Retinal pigment epithelial cell (primary cell): ENCODE measurements at places on chromosomes 11 and 22.

GRCh38 chr11:118914178-118914918 lies 11.4 kb downstream of the BCL9L start:
- DNase-seq = no peak

- DNase-seq = no peak
Observed at GRCh38 chr11:107547961-107548360, 17.6 kb downstream of the ALKBH8 start.

DNA sequence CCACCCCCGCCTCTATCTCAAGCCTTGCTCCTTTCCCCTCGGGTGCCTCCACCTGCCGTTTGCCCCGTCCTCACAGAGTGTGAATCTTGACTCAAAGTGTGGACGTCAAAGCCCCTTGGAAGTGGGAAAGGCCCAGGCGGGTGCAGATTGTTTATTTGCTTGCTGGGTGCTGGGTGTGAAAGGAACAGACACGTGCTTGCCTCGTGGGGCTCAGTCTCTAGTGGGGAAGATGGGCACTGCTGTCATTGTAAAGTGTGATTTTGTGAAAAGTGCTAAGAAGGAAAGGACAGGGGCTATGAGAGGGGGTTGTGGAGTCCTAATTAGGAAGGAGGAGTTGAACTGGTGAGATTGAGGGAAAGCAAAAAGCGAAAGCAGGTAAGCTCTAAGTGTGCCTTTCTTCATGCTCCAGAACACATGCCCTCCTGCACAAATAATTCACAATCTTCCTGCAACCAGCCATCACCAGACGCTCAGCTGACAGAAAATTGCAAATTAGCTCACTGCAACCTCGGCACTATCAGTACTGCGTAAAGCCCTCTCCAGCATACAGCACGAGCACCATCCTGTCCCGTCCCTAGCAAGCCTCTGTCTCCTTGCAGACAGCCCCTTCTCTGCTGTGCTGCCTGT lies 9.7 kb upstream of the GCAT start:
- DNase-seq = no peak

GRCh38 chr11:104443387-104443786 lies 279.4 kb upstream of the PDGFD start:
- no peak for DNase-seq

- DNase-seq = no peak
Observed at GRCh38 chr11:121488170-121488569, 35.4 kb upstream of the SORL1-AS1 start.

DNA sequence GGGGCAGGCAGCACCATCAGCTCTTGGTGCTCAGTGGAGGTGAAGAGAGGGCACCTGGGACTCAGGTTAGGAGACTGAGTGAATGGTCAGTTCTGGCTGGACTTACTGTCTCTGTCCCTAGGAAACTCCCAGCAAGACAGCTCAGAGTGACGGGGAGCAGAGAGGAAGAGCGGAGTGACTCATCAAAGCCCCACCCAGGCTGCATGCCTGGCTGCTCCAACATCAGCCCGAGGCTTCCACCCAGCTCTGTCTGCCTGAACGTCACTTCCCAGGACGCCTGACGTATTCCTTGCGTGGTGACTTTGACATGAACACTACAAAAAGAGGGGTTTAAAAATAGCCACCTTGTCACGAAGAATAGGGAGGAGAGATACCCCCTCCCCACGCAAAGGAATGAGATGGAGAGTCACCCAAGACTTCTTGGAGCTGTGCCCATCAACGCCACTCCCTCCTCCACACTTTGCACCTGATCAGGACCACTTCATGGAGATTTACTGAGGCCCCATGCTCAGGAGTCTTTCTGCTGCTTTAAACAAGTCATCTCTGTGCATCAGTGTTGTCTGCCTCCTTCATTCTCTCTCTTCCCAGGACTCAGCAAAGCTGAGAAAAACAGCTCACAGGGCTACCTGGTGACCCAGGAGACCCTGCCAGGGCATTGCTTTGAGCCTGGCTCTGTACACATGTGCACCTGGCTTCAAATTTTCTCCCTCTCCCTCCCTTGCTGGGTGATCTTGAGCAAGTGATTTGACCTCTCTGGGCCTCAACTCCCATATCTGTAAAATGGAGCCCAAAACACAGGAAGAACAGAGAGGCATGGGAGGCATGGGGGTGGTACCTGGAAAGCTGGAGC lies 83.1 kb downstream of the MN1 start:
- peak; percentile 69 for DNase-seq

- no peak for DNase-seq
Observed at GRCh38 chr11:102220728-102221467, 96.4 kb upstream of the BIRC3 start.

- DNase-seq = peak; percentile 15
Observed at GRCh38 chr11:75204685-75205563, 35.6 kb upstream of the TPBGL start.

DNA sequence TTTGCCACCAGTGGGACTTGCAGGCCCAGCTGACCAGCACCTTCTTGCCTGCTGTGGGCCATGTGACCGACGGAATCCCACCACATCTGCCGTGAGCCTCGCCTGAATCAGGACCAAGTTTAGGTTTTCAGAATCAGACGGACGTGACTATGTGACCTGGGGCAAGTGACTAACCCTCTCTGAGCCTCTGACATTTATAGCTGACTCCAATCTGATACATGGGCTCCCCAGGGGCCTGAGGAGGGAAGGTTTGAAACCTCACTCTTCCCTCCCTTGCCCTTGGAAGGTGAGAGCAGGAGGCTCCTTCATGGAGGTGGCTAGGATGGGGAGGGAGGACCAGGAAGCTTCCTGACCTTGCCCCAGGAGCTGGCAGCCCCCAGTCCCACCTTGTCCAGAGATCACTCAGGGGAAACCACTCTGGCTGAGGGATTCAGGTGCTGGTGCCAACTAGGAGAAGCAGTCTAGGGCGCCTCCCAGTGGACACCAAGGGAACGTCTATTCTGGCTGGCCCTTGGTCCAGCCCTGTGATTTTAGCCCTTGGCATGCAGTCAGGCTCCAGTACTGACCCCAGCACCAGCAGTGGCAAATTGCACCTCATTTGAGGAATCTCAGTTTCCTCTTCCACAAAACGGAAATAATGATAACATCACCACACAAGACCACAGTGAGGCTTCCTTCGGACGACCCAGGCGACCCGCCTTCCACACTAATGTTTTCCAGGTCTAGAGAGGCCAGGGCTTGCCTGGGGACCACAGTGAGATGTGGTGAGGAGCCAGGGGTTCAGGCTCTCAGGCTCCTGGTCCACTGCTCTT lies 47.2 kb upstream of the SYT7 start:
- no peak for DNase-seq

GRCh38 chr11:12705874-12706273 lies 31.7 kb downstream of the TEAD1 start:
- DNase-seq = no peak

- no peak for DNase-seq
Observed at GRCh38 chr11:45045683-45046471, 95.2 kb upstream of the TP53I11 start.

DNA sequence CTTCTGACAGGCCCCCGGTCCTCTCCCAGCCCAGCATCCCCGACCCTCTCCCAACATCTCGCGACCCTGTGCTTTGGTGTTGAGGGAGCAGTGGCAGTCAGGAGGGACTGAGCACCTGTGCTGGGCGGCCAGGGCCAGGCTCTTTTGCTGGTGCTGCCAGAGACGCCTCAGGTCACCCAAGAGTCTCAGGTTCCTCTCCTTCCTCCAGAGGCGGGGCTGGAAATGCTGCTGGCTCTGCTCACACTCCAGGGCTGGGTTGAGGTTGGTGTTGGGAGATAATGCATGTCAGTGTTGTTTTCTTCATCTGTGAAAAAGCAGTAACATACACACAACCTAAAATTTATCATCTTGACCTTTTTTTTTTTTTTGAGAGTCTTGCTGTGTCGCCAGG lies 1.2 kb upstream of the IGLL1 start:
- DNase-seq = no peak

- DNase-seq = no peak
Observed at GRCh38 chr11:65854161-65854592, 3.8 kb downstream of the CFL1 start.

DNA sequence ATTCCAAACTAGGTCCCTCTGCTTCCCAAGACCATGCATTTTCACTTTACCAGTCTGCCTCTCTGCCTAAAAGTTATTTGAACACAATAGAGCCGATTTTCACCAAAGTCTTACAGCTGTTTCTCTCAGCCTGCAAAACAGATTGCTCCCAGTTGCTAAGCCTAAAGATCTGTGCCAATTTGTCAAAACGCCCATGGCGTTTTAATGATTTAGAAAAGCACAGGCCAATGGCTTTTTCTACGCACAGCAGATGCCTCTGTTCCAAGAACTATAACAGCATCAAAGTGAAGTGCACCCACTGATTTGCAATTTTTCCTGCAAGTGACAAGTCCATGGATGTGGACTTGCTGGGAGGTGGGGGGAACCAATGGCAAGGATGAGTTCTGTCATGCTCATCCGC lies 173.9 kb upstream of the SYN3 start:
- DNase-seq = no peak

- no peak for DNase-seq
Observed at GRCh38 chr11:120714438-120714837, 202.9 kb downstream of the GRIK4 start.

- DNase-seq = no peak
Observed at GRCh38 chr22:17013396-17014100, 5.5 kb upstream of the GAB4 start.

- no peak for DNase-seq
Observed at GRCh38 chr11:116930177-116930576, 92.8 kb upstream of the APOA1 start.

DNA sequence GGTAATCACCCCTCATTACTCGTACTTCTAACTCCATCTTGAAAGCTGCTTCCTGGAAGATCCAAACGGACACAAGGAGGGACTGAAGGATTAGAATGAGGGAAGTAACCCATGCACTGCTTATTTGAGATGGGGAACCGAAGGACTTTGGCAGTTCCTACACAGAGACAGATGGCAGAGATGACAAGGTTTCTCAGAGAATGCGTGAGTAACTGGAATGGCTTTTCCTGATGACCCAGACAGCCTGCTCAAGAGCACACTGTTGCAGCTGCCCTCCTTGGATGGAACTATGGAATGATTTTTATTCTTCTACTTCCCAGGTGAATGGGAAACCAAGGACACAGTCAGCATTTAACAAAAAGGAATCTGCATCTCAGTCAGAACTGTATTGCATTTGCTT lies 7.3 kb downstream of the KCNJ11 start:
- DNase-seq = no peak

- peak; percentile 83 for DNase-seq
Observed at GRCh38 chr22:17570851-17571631, 7.7 kb downstream of the SLC25A18 start.

- DNase-seq = no peak
Observed at GRCh38 chr22:35043252-35043933, 22.6 kb upstream of the ISX start.

DNA sequence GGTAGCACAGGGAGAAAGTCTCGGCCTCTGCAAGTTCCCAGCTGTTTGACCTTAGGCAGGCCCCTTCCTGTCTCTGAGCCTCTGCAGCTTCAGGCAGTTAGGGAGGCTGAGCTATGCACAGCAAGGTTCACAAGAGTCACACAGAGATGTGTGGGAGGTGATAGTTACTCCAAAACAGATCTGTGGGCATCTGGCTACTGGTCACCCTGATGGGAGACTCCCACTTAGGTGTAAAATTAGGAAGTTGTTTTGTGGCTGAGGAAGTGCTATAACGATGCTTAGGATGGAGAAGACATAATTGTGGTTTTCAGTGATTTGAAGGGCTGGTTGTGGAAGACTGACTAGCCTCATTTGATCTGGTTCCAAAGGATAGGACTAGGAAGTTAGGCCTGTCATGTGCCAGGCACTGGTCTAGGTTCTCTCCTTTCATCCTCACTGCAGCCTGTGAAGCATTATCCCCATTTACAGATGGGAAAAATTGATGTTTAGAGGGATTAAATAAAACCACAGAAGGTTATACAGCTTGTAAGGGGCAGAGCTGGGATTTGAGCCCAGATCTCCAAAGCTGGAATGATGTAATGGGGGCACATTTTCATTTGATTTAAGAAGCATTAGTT lies 13.5 kb downstream of the ACO2 start:
- DNase-seq = no peak

DNA sequence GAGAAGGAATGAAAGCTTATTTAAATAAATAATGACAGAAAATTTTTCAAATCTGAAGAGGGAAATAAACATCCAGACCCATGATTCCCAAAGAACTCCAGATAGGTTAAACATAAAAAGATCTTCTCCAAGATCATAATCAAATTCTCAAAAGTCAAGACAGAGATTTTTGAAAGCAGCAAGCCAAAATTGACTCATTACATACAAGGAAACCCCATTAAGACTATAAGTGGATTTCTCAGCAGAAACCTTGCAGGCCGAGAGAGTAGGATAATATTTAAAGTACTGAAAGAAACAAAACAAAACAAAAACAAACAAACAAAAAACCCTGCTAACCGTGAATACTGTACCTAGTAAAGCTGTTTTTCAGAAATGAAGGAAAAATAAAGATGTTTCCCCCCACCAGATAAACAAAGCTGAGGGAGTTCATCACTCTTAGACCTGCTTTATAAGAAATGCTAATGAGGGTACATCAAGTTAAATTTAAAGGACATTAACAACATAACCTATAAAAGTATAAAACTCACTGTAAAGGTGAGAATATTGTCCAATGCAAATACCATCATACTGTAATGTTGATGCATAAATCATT lies 412.2 kb downstream of the INSC start:
- DNase-seq = no peak

- no peak for DNase-seq
Observed at GRCh38 chr22:35893698-35894097, 134.9 kb downstream of the RBFOX2 start.

GRCh38 chr11:60835534-60835846 lies 6.4 kb upstream of the CCDC86 start:
- no peak for DNase-seq

GRCh38 chr11:27406498-27407354 lies 43.7 kb upstream of the CCDC34 start:
- no peak for DNase-seq

GRCh38 chr11:134752964-134753770 lies 341.1 kb upstream of the B3GAT1 start:
- DNase-seq = no peak

DNA sequence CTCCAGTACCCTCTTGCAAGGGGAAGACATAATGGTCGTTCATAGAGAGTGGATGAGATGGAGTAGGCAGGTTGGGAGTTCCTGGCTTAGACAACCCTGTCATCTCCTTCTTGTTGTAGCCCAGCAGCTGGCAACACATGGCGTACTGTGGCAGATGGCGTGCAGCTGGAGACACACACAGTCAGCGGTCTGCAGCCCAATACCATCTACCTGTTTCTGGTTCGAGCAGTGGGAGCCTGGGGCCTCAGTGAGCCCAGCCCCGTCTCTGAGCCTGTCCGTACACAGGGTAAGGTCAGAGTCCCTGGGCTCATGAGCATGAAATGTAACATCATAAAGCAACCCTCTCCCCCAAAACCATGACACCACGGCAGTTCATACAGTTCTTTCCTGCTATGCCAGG lies 8.7 kb downstream of the ROBO3 start:
- DNase-seq = no peak

DNA sequence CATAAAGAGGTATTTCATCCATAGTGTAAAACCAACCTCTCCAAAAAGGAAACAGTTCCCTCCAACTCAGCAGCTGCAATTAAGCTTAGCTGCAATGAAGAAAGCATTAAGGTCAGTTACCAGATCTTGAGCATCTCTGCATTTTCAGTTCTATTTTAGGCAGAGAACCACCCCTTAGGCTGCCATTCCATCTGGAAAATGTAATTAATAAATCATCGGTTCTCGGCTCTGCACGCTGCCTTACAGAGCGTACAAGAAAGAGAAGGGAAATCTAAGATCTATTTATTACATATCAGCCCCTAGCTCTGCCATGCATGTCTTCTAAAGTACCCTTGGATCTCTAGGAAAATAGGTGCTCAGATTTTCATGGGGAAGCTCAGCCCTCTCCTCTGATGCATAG lies 71.5 kb downstream of the RCN1 start:
- no peak for DNase-seq
